ENCODE measurements at places on chromosomes 5 and 9.

GRCh38 chr5:4640795-4641194, 499.3 kb upstream of the ADAMTS16 start:
- peak; percentile 9 for DNase-seq

GRCh38 chr9:79883073-79883645, 311.4 kb downstream of the TLE4 start:
- no peak for DNase-seq

GRCh38 chr5:112189391-112189790, 229.7 kb downstream of the EPB41L4A start:
- no peak for DNase-seq

GRCh38 chr9:130172161-130172857, at the start of gene NCS1:
Gene NCS1, plus strand, starts transcription at chr9:130172404. Its CDS starts 260 bp downstream, at chr9:130172664.
- DNase-seq = peak; percentile 54

GRCh38 chr5:75640395-75640794, 29.1 kb downstream of the ANKDD1B start:
- peak; percentile 73 for DNase-seq

- DNase-seq = no peak
Measured at GRCh38 chr5:180648658-180649296, 623 bp downstream of the FLT4 start.

- no peak for DNase-seq
Measured at GRCh38 chr5:145801195-145801594, 33.9 kb downstream of the PRELID2 start.

DNA sequence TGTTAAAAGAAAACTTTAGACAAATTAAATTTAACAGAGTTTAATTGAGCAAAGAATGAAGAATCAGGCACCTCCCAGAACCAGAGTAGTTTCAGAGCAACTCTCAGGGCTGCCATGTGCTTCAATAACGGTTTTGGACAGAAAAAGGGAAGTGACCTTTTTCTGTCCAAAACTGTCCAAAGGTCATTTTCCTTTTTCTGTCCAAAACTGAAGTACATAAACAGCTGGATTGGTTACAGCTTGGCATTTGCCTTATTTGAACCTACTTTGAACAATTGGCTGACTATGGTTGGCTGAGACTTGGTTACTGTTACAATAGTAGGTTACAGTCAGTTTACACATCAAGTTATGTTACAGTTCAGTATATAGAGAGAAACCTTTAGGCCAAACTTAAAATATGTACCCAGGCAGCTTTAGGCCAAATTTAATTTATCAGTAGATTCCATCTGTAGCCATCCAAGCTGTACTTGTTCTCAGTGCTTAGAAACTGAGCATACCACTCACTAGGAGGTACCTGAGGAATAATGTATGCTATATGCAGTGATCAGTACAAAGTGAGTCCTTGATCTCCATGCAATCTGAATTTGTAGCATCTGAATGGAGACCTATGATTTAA, 44.0 kb downstream of the C9orf85 start:
- no peak for DNase-seq

GRCh38 chr5:65722575-65723403, 784 bp downstream of the NLN start:
- DNase-seq = peak; percentile 78
